ENCODE measurements at places on chromosomes 16 and 17.

DNA sequence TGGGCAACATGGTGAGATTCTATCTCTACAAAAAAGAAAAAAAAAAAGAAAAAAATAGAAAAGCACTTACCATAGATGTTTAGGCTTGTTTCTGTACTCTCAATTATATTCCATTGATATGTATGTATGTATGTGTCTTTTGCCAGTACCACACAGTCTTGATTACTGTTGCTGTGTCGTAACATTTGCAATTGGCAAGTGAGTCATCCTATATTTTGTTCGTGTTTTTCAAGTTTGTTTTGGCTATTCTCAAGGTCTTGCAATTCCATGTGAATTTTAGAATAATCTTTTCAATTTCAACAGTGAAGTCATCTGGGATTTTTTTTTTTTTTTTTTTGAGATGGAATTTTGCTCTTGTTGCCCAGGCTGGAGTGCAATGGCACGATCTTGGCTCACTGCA, 19.3 kb downstream of the SPECC1 start:
- no peak for DNase-seq

DNA sequence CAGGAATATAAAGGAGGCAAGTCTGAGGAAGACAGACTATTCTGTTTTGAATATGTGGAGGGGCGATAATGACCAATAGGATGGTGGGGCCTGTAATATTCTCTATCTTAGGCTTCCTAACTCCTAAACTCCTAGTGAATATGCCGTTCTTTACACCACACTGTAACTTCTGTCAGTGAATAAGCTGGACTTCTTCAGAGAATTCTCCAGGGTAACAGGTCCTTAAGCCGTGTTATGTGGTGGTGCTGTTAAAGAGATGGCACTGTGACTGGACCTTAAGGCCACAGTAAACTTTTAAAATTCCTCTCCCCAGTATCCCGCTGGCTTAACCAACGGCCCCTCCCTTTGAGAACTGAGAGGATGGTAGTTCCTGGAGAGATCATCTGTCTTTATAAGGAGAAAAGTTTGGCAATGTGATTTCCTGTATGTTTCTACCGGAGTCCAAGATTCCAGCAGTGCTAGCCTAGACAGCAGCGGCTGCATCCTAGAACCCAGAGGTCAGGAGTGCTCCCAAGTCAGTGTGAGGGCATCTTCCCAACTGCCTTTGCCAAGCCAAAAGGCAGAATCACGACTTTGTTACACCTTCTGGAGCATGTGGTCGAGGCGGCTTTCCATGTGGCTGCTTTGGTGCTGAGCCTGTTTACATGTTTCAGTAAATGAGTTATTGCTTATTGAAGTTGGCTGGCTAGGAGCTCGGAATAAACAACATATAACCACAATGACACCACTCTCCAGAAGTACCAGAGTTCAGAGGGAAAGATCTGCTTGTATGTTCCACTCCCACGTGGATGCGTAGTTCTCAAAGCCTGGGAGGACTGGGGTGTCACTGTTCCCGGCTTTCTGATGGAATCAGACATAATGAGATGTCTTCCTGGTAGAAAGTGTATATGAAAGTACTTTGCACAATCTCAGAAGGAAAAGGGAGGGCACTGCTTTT, 41.0 kb downstream of the TUBD1 start:
- DNase-seq, result peak; percentile 73

- peak; percentile 77 for DNase-seq
Measured at GRCh38 chr17:35795007-35795870, at the start of gene MMP28. Gene MMP28 (minus strand): TSS chr17:35795641. CDS start chr17:35795377, 264 bp downstream.

DNA sequence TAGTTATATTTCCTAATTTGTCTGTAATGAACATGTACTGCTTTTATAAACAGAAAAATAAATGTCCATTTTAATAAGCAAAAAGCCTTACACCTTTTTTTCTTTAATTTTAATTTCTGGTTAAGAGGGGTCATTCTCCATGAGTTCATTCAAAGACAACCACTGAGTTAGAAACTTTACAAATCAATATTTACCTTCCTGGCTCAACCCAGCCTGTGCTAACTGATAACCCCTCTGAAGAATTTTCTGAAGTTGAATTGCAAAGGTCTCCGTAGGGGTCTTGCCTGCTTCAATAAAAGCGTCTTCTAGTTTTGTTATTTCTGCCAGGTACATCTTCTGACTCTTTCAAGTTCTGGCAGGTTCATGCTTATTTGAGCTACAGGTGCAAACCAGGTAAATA, 440.4 kb upstream of the SALL1 start:
- no peak for DNase-seq

DNA sequence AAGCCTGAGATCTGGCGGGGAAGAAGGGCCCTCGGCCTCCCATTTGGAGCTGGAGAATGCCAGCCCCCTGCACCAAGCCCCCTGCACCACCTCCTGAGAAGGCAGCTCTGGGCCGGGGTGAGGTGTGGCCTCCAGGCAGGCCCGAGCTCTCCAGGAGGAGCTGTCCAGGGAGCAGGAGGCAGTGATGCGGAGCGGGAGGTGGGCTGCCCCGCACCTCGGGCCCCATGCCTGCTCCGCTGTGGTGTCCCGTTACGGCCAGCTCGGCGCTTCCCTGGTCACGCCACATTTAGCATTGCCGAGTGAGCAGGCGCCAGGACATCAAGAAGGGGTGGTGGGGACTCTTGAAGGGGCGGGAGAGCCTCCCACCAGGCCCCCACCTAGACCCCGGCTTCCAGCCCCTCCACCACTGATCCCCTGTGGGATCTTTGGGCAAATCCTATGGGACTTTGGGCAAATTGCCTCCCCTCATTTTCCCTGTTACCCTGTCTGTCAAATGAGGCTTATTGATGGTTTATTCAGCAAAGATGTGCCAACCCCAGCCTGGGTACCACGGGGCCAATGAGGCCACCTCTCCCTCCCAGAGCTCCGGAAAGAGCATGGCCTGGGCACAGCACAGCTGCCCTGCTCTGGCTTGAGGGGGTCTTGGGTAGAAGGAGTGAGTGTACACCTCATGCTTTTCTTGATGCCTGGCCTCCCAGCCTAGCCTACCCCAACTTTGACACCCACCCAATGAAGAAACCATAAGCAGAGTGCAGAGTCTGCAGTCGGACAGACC, 15.3 kb downstream of the FOXN1 start:
- no peak for DNase-seq

GRCh38 chr17:79833110-79833450, 6.2 kb downstream of the CBX4 start:
- no peak for DNase-seq

- peak; percentile 92 for DNase-seq
Measured at GRCh38 chr17:29761040-29761761, 138.5 kb upstream of the CORO6 start.

DNA sequence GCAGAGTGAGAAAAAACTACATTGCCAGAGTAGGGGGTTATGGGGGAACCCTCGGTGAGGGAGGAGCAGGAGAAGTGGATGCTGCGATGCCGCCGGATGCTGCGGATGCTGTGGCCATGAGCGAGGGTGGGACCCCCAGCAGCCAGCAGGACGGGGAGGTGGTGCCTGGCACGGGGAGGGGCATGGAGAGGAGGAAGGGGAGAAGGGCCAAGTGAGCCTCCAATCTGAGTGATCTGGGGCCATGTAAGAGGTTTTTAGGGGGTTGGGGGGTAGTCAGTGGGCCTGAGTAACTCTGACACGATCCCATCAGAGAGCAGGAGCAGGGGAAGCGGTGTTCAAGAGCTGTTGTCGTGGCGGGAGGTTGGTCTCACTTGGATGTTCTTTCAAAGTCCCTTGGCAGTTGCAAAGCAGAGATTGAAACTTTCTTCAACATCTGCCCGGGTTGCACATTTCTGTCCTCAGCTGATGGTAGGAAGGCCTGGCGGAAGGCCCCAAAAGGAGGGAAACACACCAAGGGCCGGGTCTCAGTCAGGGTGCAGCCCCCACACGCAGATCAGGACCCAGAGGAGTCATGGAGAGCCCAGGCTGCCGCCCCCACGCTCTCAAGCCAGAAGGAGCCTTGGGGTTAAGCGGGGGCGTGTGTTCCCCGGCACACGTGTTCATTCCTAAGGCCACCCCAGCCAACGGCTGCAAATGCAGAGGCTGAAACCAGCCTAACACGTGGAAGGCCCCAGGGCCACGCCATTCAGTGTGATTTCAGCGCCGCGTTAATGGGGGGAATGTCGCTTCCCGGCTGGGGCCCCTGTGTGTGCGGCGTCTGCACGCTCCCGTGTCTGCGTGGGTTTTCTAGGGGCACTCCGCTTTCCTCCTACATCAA, 81.7 kb downstream of the ZDHHC7 start:
- no peak for DNase-seq

GRCh38 chr16:50502616-50503011, 45.6 kb upstream of the NKD1 start:
- DNase-seq, result no peak

- no peak for DNase-seq
Measured at GRCh38 chr16:9378876-9379275, 287.4 kb downstream of the HAPSTR1 start.

Measured in sciatic nerve (tissue), 2 donors.